ENCODE measurements at places on chromosomes 7 and 10.

- DNase-seq = peak; percentile 79
Observed at GRCh38 chr10:117461766-117462423, 80.7 kb upstream of the EMX2 start.

GRCh38 chr7:139854803-139855497, 25.9 kb downstream of the TBXAS1 start:
- DNase-seq = no peak

- DNase-seq = no peak
Observed at GRCh38 chr7:123432601-123433000, 101.8 kb downstream of the IQUB start.

GRCh38 chr7:57404343-57404966, 45.5 kb upstream of the ZNF716 start:
- no peak for DNase-seq

- no peak for DNase-seq
Observed at GRCh38 chr7:134522601-134523000, 4.8 kb upstream of the AKR1B10 start.

GRCh38 chr7:139106959-139107358, 2.6 kb downstream of the ZC3HAV1 start:
- no peak for DNase-seq

DNA sequence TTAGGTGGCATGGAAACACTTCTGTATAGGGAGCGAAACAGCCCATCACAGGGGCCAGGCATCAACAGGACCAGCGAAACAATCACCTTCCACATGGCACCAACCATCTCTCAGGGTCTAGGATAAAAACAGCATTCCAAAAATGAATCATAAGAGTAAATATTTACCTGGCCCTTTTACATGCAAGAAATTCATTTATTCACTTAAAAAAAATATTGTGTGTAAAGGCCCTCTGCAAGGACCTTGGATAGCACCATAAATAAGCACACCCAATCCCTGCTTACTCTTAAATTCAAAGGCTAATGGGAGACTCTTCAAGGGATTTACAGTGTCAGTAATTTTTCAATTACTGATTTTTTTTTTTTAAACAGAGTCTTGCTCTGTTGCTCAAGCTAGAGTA, 25.4 kb downstream of the CPVL start:
- DNase-seq = no peak

DNA sequence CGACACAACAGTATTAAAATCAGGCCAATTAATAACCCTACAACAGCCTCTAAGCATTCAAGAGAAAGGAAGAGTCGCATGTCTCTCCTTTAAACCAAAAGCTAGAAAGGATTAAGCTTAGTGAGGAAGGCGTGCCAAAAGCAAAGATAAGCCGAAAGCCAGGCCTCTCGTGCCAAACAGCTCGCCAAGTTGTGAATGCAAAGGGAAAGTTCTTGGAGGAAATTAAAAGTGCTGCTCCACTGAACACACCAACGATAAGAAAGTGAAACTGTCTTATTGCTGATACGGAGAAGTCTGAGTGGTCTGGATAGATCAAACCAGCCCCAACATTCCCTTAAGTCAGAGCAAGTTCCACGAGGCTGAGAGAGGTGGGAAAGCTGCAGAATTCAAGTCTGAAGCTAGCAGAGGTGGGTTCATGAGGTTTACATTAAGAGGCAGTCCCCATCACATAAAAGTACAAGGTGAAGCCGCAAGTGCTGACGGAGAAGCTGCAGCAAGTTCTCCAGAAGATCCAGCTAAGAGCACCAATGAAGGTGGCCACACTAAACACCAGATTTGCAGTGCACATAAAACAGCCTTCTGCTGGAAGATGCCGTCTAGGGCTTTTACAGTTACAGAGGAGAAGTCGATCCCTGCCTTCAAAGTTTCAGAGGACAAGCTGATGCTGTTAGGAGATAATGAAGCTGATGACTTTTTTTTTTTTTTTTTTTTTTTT, 194.8 kb downstream of the MAD1L1 start:
- no peak for DNase-seq

- no peak for DNase-seq
Observed at GRCh38 chr10:87589645-87590051, 70.0 kb upstream of the PAPSS2 start.

DNA sequence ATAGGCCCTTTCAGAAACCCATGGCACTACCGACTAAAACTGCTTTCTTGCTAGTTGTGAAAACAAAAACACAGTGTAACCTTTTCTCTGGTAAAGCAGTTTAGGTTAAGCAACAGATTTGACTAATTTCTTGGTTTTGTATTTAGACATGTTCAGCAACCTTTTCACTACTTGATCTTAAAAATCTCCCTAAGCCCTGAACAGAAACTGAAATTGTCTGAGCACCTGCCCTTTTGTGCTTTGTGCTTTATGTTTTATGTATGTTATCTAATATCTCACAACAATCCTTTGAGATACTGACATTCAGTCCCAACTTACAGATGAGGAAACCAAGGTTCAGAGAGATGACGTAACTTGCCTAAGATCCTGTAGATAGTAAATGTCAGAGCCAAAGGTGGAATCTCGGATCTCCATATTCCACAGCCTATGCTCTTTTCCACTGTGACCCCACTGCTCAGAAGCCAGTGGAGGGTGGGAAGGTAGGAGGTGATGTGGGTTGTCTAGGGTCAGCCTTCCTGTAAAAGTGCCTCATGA, 146.6 kb downstream of the LCOR start:
- DNase-seq = no peak

- DNase-seq = no peak
Observed at GRCh38 chr10:35577926-35578617, 27.1 kb upstream of the GJD4 start.

DNA sequence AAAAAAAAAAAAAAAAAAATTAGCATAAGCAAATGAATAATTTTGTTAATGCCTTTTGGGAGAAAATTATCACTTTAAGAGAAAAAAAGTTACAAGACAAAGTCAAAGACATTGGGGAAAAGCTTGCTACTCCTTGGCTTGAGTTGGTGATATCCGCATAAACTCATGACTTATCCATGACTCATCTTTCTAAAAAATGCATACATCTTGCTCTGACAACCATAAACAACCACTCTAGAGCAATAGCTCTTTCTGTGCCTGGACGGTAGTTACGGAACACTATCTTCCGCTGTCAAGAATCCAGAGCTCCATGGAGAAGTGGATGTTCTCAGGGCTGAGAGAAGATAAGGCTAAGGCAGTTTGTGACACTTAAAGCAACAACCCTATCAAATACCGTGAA, 281.1 kb upstream of the PFKP start:
- DNase-seq = no peak

- DNase-seq = peak; percentile 91
Observed at GRCh38 chr7:55086413-55087201, 67.8 kb downstream of the EGFR start.

DNA sequence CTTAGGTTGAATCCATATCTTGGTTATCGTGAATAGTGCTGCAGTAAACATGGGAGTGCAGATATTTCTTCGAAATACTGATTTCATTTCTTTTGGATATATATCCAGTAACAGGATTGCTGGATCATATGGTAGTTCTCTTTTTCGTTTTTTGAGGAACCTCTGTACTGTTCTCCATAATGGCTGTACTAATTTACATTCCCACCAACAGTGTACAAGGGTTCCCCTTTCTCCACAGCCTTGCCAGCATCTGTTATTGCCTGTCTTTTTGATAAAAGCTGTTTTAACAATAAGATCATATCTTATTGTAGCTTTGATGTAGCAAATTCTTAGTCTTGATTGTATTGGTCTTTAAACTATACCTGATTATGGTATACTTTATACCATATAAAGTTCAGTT, 45.3 kb downstream of the ZNRF2 start:
- no peak for DNase-seq

DNA sequence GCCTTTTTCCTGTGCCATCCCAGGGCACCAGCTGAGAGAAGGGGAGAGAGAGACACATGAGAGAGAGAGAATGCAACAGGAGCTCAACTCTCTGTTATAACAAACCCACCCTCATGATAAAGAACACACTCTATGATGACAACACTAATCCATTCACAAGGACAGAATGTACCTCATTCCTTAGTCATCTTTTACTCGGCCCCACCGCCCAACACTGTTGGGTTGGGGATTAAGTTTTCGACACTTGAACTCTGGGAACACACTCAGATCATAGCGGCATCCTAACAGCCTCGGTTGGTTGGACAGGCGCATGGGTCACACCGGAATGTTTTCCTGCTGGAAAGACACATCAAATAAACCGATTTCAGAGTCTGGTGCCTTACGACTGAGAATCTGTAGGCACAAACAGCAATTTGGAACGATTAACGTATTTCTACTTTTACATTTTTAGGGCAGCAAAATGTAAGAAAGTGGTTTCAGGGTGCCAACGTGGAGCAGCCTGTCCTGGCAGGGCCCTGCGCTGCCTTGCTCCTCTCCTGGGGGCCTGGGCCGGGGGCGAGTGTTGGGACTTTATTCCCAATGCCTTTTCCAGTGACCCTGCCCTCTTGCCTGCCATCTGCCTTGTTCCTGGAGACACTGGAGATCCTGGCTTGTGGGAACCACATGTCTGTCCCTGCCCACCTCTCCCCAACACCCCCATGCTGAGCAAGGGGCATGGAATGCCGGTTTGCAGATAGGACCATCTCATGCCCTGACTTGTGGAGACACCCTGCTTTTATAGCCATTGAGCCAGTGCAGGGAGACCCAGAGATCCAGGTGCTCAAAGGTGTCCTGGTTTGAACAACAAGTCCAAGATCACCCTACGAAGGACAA, 287.0 kb downstream of the TCERG1L start:
- DNase-seq = no peak

DNA sequence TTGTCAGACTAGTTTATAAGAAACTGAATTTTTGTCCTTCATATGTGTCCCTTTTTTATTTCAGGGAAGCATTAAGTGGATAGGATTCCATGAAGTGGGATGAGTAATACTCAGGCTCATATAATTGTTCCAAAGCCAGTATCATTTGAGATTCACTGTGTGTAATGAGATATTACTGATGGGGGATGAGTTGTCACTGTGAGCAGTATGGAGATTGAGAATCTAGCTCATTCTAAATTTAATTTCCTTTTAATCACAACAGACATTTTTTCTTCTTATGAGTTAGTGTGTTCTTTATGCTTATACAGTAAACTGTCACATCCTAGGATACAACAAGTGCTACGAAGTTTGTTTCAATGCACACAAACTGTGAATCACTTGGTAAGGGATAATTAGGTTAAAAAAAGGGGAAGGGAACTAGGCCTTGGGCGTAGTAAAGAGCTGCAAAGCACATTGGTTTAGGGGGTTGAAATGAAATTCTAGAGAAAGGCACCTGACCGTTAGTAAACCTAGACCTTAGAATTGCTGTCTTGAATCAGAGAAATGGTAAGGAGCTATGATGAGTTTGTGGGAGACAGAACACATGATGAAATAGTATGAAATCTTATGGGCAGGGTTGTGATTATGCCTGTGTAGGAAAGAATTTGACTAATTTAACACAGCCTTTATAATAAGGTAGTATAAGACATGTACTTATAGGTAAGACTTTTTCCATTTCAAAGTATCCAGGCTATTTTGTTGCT, 153.4 kb downstream of the MLLT10 start:
- DNase-seq = no peak

GRCh38 chr7:9711259-9711918, 1262.3 kb upstream of the PHF14 start:
- no peak for DNase-seq

- no peak for DNase-seq
Observed at GRCh38 chr7:23075571-23075970, 30.0 kb upstream of the KLHL7 start.

DNA sequence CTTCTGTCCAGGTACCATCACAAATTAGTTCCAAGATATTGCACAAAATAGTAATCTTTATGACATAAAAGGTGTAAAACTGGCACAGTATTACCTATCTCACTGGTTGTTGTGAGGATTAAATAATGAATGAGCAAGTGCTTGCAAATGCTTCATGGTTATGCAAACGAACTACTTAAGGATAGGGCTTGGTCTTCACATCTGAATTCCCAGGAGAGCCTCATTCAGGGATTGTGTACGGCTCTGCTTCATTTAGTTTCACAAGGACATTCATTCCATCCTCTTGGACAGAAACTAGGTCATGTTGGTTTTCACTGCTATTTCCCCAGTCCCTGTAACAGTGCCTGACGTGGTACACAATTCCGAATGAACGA, 12.1 kb downstream of the ABCA13 start:
- no peak for DNase-seq

GRCh38 chr7:35280902-35281301, 27.0 kb upstream of the TBX20 start:
- no peak for DNase-seq

DNA sequence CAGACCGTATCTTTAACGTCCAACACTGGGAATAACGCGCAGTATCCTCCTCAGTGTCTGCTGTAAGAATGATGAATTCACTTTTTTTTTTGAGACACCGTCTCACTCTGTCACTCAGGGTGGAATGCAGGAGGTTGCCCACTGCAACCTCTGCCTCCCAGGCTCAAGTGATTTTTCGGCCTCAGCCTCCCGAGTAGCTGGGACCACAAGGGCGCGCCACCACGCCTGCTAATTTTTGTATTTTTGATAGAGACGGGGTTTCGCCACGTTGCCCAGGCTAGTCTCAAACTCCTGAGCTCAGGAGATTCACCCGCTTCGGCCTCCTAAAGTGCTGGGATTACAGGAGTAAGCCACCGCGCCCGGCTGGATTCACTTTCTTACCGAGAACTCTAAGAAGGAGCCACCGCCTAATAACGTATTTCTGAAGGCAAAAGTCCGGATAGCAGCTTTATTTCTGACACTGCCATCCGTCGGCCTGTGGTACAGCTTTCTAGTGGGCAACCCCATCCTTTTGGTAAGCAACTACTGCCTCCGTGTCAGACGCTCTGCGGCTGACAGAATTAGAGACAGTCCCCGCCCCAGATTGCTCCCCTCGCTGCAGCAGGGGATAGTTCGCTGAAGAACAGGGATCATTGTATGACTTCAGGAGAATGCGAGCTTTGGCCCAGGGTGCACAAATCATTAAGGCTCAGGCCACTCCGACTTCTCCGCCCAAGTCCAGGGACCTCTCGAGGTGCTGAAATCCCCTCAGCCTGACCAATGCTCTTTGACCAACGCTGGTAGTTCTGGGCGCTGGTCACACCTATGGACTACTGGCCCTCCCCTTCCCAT, 662 bp downstream of the POLR3A start:
- no peak for DNase-seq

GRCh38 chr7:30968747-30969603, 5.2 kb downstream of the GHRHR start:
- no peak for DNase-seq

DNA sequence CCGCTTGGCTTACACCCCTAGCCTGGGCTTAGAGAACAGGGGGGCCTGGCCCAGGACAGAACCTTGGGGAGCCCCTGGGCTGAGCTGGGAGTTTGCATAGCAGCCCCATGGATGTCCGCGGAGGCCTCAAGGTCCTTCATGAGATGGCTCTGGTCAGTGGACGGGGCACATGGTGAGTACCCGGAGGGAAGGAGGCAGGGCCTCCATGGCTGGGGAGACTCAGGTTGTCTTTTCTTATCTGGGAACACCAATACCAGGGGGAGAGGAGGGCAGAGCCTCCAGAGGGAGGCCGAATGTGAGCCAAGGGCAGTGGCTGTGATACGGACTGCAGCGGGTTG, 64.8 kb downstream of the GLRX3 start:
- no peak for DNase-seq
